ENCODE measurements at places on chromosomes 2 and 18. TPM values are rescaled to one million over a fixed set of nuclear protein-coding genes. Genes with fewer than 3 reads are reported as not detected.

DNA sequence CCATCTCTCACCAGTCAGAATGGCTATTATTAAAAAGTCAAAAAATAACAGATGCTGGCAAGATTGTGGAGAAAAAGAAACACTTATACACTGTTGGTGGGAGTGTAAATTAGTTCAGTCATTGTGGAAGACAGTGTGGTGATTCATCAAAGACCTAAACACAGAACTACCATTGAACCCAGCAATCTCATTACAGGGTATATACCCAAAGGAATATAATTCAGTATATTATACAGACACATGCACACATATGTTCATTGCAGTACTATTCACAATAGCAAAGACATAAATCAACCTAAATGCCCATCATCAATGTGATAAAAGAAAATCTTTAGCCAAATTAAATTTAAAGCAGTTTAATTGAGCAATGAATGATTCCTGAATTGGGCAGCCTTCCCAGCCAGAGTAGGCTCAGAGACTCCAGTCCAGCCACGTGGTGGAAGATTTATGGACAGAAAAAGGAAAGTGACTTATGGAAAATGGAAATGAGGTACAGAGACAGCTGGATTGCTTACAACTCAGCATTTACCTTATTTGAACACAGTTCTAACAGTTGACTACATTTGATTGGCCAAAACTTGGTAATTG, 377.1 kb upstream of the SLC39A10 start:
- no peak for DNase-seq

DNA sequence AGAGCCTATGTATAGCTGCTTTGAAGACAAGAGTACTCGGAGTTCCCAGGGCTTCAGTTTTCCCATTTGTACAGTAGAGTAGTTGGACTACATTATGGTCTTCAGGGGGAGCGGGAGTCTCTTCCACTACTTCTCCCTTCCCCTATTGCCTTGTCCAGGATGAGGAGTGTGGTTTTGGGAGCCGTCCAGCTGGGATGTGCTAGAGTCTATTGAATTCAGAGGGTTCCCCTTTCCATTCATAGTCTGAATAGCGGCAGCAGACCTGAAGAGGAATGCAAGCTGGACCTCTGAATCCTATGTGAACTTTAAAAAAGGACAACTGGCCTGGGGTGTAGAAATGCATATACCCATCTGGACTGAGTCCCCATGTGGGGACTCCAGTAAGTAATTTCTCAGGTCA, 43.5 kb upstream of the EPG5 start:
- DNase-seq, result no peak

Gene GPC1
- total RNA-seq, result 187 TPM

DNA sequence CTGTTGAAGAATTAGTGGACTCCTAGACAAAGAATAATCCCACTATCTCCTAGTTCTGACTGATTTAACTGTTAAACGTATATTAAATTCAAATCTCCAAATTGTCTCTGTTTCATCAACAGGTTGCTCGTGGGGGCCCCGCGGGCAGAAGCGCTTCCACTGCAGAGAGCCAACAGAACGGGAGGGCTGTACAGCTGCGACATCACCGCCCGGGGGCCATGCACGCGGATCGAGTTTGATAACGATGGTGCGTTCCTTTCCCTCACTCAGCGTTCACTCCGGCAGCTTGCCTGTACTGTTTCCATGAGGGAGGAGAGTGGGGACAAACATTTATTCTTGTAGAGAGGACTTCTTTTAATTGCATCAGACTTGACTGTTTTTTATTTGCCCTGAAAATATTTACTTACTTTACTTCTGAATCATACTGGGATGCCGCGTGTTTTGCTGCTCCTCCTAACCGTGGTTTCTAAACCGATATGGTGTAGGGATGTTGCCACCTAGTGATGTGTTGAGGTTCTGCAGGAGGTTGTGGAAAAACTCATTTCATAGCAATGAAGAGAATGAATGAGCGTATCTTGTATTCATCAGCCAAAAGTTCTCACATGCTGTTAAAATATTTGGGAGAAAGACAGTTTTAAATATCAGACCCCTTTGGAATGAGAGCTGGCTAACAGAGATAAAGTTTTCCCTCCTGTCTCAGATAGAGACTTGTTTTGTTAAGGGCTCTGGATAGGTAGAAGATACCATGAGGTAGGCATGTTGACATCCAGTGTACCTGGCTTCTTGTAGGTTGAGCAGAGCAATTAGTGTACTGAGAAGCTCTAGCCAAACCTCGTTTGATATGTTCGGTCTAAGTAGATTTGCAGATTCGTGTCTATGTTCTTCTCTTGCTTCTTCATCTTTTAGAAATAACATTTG, 38.3 kb downstream of the ITGA6 start:
- DNase-seq, result peak; percentile 29

Gene IL36B
- total RNA-seq, result not detected

GRCh38 chr2:235358981-235359471, 134.8 kb upstream of the AGAP1 start:
- no peak for DNase-seq

GRCh38 chr2:168536925-168537466, 80.9 kb downstream of the CERS6 start:
- DNase-seq, result no peak

Gene SERPINB12
- not detected for total RNA-seq

Gene AGXT
- total RNA-seq, result not detected

GRCh38 chr2:14492920-14493503, 139.5 kb upstream of the LRATD1 start:
- DNase-seq, result no peak

DNA sequence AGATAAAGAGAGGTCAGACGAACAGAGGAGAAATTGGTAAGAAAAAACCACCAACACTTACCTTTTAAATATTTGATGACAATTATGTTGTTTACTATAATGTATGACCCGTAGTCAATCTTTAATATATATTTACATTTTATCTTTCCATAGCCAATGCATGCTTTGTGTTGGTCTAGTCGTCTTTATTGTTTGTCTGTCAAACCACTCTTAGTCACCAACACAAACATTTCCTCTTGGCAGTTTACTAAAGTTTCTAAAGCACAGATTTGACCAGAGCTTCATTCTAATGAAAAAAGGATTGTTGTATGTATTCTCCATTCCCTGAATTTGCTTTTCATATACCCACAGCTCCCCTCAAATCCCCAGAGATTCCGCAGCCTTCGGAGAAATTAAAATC, 784.7 kb upstream of the PIK3C3 start:
- no peak for DNase-seq

All from left ventricle myocardium inferior (tissue), 1 donor.